PC-9 (cell line): ENCODE measurements at places on chromosomes 6 and 20.

- DNase-seq = no peak
Measured at GRCh38 chr6:91667596-91667995, 1080.7 kb upstream of the MAP3K7 start.

DNA sequence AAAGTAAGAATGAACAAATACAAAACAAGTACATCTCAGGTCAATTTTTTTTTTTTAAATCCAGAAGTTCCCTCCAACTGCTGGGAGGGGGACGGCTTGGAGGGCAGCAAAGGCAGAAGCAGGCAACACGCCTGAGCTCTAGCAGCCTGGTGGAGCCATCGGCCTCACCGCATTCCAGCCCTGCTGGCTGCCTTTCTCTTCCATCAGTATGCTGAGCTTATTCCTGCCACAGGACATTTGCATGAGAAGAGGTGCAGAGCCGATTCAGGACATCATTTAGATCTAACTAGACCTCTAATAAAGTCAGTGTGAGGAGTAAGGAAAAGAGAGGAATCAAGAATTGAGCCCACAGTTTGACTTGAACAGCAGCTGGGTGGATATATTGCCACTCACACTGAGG lies 318.8 kb downstream of the ZFAND3 start:
- no peak for DNase-seq

- no peak for DNase-seq
Measured at GRCh38 chr20:49892817-49893216, 22.5 kb downstream of the SPATA2 start.

DNA sequence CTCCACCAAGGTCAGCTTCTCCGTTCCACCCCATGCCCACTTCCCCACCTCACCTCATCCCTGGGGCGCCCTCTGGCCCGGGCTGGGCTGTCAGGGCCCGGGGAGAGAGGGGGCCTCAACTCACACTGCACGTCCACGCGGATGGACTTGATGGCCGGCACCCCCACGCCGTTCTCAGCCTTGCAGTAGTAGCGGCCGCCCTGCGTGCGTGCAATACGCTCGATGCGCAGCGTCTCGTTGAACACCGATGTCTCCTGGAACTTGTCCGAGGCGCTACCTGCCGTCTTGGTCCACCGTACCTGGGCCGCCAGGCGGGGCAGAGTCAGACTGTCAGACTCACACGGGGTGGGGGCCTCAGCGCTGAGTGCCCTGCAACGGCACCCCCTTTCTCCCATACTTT lies 39.6 kb downstream of the MDGA1 start:
- DNase-seq = no peak

DNA sequence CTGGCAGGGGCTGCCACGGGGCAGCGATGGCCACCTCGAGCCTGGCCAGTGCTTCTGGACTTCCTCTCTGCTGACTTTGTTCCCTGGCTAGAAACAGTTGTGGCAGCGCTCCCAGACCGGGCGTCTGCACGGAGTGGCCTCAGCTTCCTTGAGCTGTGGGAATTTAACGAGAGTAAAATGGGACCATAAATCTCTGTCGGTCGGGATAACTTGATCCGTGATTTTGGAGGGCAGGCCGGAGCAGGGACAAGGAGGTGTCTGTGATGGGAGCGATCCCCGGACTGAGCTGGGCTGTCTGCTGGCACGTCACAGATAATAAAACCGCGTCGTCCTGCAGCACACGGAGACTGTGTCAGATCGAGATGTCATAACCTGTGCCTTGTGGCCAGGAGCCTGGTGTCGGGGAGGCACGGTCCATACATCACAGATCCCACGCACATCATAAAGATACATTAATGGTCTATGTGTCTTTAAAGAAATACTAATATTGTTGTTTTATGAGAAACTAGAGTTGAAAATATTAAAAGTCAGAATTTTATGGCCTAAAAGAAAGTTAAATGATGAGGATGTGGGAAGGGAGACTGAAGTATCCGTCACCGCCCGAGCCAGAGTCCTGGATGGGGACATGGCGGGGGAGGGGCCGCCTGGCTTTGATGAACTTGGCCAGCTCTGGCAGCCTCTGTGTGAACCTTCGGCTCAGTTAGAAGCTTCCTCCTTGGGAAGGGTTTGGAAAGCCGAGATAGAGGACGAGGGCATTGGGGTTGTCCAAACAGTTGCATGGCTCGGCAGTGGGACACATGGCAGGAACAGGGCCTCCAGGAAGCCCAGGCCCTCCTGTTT lies 6.5 kb upstream of the RBBP8NL start:
- DNase-seq = no peak

GRCh38 chr6:160305926-160306713 lies 42.1 kb upstream of the SLC22A3 start:
- DNase-seq = no peak

- no peak for DNase-seq
Measured at GRCh38 chr20:48197066-48197465, 411.8 kb upstream of the SULF2 start.

DNA sequence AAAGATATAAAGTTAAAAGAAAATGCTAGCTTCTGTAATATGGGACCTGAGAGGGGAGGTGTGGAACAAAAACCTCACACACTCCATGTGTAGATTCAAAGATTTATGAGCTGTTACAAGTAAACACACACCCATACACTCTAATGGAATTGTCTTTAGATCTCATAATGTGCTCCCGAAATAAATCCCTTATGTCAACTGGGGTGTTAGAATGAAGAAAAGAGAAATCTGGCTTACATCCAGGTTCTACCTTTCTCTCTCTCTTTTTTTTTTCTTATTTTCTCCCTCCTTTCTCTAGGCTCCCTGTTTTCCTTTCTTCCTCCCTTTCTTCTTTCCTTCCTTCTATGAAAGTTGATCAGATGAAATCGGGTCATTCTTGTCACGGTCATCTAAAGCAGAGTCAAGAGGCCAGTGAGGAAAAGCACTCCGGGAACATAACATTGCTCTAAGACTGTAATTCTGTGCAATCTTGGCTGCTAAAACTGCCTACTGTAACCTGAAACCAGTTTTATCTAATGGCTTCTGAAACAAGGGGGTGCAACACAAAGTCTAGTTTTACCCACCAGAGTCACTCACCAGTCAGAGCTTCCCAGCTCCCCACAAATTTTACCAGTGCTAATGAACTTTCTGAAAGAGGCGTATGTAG lies 68.3 kb upstream of the BTBD3 start:
- no peak for DNase-seq

- DNase-seq = no peak
Measured at GRCh38 chr6:67933278-67933677, 701.8 kb upstream of the ADGRB3 start.

DNA sequence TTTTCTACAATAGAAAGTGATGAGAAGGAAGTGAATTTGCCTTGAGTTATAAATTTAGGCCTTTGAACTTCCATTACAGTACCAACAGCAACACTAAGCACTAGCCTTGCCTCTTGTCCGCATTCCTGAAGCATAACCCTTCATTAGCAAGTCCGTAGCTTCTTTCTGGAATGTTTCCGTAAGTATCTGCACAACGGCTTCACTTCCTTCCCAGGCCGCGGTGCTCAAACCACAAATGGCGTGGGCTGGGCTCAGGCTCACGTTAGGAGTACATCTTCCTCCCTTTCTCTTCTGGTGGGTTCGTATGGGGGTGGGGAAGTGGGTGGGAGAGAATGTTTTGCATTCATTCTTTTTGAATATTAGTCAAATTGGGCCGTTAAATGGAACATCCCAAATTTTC lies 193.8 kb upstream of the SNX9 start:
- no peak for DNase-seq

GRCh38 chr6:169794317-169795055 lies 43.1 kb downstream of the ERMARD start:
- DNase-seq = no peak

DNA sequence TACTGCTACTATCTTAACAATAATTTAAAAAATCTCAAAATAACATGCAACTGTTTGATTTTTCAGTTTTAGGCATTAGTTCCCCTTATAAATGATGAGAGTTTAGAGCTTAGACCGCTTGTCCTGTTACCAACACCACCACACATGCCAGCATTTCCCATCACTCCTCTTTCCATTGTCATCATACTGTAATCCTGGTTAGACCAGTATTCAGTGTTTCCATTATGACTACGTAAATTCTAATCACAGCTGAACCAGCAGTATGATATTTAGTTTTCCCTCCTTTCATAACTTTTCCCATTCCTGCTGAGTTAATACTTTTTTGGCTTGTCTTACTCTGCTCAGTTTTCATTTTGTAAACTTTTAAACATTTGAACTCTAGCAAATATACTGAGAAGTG lies 12.2 kb upstream of the TBC1D20 start:
- no peak for DNase-seq

- no peak for DNase-seq
Measured at GRCh38 chr6:80939480-80939879, 813.0 kb downstream of the TENT5A start.

DNA sequence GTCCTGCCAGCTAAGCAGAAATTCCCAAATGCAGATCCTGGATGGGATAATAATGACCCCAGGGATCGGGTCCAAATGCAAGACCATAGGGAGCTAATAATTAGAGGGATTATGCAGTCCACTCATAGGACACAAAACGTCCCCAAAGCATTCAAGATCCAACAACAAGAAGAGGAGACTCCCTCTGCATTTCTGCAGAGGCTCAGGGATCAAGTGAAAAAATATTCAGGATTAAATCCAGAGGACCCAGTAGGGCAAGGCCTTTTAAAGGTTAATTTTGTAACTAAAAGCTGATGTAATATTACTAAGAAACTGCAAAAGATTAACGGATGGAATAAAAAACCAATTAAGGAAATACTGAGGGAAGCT lies 22.2 kb downstream of the HLA-A start:
- DNase-seq = no peak

DNA sequence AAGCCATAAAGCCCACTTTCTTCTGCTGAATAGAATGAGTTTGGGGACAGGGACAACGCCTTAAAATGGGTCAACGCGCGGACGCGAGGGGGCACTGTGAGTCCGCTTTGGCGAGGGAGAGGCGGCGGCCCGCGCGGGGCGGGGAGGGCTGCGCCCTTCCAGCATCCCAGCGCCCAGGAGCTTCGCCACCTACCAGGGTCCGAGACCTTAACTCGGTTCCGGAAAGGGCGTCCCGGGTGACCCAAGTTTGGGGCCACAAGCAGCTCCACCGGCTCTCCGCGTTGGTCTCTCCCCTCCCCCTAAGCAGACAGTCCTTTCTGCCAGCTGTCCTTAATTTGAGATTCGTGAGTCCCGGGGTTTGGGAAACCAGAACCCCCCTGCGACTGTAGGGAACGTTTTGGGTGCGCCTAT lies 1.8 kb upstream of the SAMD5 start:
- DNase-seq = peak; percentile 53

DNA sequence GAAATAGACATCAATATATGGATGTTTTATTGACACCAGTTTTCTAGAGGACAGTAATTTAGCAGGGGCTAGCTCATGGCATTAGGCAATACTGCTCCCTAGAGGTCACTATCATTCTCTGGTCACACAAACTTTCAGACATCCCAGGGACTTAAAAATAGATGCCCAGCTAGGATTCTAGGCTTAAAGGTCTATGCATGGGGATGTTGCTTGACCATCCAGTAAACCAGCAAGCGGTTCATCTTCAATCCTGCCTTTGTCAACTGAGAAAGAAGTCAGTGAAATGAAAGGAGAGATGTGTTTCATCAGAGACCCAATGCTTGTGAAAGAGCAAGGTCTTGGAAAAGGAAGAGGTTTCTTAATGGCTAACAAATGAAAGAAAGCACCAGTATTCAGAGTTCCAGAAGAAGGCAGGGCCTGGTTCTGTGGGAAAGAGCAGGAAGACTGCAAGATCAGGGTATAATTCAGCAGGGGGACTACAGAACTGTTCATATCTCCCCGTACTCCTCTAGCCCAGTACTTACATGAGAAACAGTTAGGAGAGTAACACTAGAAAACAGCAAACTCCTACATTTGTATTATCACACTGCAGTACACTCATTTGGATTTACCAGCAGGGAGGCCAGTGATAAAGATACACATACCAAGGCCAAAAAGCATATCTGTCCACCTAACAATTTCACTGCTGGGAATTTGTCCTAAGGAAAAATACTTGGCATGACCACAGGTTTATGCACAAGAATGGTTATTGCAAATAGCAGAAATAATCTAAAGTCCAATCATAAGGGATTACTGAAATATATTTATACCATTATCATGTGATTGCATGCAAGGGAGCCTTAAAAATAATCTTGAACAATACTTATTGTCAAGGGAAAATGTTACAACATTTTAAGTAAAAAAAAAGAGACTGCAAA lies 151.4 kb upstream of the LAMA2 start:
- peak; percentile 22 for DNase-seq

- DNase-seq = no peak
Measured at GRCh38 chr20:40547483-40548091, 141.4 kb downstream of the MAFB start.

- DNase-seq = no peak
Measured at GRCh38 chr6:147947521-147947920, 395.1 kb upstream of the SASH1 start.

- no peak for DNase-seq
Measured at GRCh38 chr20:2699775-2700413, 7.3 kb downstream of the EBF4 start.

- DNase-seq = no peak
Measured at GRCh38 chr6:133779916-133780695, 108.8 kb upstream of the TCF21 start.

DNA sequence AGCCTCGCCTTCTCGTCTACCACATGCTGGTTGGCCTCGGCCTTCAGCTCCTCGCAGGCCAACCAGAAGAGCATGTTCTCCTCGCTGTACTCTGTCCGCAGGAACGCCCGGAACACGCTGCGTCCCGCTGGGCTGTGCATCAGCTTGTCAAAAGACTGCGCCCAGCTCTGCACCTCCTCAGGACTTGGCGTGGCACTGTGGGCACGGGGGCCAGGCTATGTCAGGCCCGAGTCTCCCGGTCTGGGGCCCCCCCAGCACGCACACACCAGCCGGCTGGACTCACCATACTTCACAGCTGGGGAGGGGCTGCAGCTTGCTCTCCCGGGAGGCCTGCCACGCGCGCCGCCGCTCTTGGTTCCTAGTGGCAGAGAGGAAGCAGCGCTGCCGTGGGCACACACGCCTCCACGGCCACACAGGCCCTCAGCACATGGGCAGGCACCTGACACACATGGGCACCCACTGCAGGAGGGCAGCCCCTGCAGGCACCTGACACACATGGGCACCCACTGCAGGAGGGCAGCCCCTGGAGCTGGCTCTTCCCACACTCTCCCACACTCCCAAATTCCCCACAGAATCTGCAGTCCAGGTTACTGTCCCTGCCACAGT lies 5.0 kb downstream of the RGS19 start:
- DNase-seq = no peak

DNA sequence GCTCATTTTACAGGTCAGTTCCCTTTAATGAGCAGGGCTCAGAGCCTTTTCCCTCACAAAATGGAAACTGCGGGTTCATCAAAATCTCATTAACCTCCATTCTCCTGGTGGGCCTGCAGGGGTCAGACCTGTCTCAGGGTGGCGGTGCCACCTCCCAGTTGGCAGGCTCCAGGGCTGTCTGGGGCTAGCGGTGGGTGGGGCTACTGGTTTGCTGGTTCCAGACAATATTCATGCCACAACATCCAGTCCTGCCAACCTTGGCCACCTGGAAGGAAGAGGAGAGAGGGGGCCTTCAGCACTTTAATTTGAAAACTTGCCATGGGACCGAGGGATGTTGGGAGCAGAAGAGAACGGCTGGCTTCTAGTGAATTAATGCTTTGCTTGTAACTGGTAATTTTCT lies 41.9 kb upstream of the CTNNBL1 start:
- no peak for DNase-seq
